ENCODE measurements at places on chromosomes 2 and 18.

DNA sequence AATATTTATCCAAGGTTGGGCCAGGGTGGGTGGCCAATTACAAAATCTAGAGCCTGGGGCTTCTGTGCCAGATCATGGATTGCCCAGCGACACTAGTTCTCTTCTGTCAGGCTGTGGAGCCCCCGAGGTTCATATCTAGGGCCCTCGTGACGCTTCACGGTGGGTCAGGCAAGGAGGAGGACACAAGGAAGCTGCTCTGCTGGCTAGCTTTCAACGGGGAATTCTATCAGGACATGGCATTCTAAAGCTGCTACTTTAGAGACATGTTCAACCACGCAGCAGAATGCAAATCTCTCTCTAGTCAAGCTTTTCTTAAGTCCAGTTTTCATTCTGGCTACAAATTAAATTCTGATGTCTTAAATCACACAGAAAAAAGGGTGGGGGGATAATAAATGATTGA lies 180.2 kb downstream of the THADA start:
- DNase-seq: no peak

DNA sequence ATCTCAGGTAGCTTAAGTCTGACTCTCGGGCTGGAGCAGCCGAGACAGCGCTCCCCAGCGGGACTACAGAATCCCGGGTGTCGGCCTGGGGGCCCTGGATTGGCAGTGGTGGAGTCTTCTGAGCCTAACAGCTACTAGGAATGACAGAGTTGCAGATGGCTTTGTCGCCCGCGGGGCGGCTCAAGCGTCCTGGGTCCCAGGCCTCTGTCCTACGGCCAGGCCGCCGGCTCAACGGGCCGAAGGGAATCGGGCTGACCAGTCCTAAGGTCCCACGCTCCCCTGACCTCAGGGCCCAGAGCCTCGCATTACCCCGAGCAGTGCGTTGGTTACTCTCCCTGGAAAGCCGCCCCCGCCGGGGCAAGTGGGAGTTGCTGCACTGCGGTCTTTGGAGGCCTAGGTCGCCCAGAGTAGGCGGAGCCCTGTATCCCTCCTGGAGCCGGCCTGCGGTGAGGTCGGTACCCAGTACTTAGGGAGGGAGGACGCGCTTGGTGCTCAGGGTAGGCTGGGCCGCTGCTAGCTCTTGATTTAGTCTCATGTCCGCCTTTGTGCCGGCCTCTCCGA lies 8.8 kb downstream of the SIX2 start:
- DNase-seq: no peak

DNA sequence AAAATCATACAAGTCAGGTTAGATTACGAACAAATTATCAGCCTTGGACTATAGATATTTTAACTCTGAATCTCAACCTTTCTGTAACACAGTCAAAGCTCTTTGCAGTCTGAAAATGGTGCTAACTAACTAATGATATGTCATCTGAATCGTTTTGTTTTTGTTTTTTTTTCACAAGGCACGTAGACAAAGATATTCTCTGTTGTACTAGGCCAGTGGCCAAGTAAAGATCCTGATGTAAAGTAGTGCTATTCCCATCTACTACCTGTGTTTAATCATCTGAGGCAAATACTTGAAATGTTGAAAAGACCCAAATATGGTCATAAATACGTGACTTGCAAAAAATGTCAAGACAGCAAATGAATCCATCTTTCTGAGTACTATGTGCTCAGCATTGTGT lies 65.7 kb downstream of the REL start:
- no peak for DNase-seq

- no peak for DNase-seq
Observed at GRCh38 chr18:48181857-48182256, 227.3 kb downstream of the ZBTB7C start.

- DNase-seq: no peak
Observed at GRCh38 chr2:22248851-22249250, 1125.1 kb downstream of the TDRD15 start.

- DNase-seq: no peak
Observed at GRCh38 chr2:104388296-104388695, 465.6 kb upstream of the POU3F3 start.

DNA sequence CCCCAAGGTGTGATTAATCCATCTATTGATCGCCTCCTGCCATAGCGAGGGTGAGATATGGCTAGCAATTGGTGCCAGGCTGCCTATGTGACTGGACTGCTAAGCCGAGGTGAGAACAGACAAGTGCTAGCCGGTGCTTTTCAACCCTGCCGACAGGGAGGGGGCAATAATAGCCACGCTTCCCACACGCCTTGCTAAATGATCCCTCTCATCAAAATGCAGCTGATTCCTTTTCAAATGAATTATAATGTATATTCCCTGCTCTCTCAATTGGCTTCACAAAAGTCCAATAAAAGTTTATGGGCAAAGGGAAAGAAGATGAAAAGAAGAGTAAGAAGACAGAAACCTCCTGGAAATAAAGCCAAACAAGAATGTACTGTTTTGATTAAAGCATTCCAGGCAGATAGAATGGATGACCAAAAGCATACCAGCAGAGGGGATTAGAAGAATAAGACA lies 235.6 kb downstream of the ICOS start:
- DNase-seq: no peak

- no peak for DNase-seq
Observed at GRCh38 chr2:206092297-206092696, 6.3 kb upstream of the INO80D start.

- DNase-seq: no peak
Observed at GRCh38 chr2:193679847-193680246, 1485.1 kb upstream of the TMEFF2 start.

- no peak for DNase-seq
Observed at GRCh38 chr2:157427003-157427921, 16.6 kb downstream of the CYTIP start.

GRCh38 chr2:224918626-224919471 lies 123.4 kb downstream of the DOCK10 start:
- DNase-seq: no peak

DNA sequence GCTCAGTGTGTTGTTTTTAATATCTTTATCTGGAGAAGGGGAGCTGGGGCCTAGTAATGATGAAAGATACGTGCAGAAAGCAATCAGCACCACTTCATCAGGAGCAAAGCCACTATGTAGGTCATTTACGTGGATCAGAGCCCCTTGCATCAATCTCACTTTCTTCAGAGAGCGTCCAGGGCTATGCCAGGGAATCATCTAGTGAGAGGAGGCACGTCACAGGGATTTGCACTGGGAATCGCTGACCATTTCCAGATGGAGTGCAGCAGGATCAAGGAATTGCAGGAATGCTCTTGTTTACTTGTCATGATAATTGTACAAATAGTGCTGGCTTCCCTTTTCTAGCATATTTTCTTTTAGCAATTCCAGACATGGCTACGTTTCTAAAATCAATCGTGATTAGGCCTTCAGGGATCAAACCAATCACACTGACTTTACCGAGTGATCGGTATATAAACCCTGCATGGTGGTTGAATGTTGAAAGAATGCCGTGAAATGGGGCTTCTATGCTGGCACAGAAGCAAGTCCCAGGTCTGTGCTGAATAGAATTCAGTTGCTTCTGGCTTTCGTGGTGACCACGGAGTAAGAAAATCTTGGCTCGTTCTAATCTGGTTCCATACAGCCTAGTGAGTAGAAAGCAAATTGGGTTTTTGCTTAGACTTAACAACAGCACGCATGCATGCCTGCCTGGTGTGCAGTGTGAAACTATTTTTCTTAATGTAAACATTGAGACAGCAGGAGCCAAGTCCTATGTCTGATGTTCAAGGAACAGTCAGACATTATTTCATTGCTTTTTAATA lies 122.8 kb downstream of the TMEM200C start:
- no peak for DNase-seq

DNA sequence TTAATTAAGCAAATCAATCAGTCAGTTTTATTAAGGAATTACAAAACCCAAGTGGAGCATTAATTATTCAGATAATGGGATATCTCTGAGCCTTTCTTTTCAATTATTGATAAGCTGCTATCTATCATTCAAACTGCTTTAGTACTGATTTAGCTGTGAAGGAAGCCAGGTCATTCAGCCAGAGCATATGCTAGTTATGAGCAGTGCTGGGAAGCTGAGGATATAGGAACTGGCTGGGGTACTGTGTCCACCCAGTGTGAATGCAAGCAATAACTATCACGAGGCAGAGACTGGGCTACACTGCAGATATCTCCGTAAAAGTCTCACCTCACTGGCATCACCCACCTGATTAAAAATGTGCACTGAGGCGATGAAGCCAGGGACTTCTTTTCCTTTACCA lies 496.7 kb upstream of the PIK3C3 start:
- DNase-seq: no peak

GRCh38 chr2:238879621-238880377 lies 31.9 kb downstream of the TWIST2 start:
- DNase-seq: no peak

GRCh38 chr2:238267341-238267710 lies 21.1 kb downstream of the PER2 start:
- no peak for DNase-seq

DNA sequence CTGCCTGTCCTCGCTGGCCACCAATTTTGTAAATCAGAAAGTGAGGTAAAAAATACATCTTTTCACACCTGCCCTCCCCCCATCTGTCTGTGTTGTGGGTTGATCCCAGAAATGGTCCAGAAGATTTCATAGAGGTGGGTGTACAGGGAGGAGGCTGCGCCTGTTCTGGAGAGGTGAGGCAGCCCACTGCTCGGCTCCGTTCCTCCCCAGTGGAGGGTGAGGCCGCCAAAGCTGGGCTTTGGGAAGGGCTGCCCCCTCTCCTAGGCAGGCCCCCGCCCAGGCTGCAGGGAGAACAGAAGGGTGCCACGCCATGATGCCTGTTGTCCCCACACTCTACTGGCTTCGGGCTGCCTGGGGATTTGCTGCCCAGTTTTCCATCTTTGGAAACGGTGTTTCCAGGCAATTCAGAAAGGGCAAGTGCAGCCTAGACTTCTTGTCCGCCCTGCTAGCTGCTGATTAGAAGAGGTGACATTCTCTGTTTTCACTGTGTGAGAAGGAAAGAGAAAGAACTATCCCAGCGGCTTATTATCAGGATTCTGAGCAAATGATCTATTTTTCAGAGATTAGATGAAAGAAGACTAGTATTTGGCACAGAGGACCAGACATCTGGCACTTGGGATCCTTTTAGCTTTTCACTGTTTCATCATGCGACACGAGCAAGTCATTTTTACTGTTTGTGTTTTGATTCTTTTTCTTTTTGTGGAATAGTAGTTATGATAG lies 18.7 kb downstream of the SMARCAL1 start:
- no peak for DNase-seq

- DNase-seq: no peak
Observed at GRCh38 chr2:32752205-32752604, 124.4 kb downstream of the TTC27 start.

- DNase-seq: no peak
Observed at GRCh38 chr18:41594582-41594981, 360.5 kb upstream of the PIK3C3 start.

GRCh38 chr2:71303849-71304248 lies 27.7 kb upstream of the ZNF638 start:
- DNase-seq: no peak

GRCh38 chr18:56161566-56162260 lies 476.7 kb downstream of the TXNL1 start:
- DNase-seq: peak; percentile 21

DNA sequence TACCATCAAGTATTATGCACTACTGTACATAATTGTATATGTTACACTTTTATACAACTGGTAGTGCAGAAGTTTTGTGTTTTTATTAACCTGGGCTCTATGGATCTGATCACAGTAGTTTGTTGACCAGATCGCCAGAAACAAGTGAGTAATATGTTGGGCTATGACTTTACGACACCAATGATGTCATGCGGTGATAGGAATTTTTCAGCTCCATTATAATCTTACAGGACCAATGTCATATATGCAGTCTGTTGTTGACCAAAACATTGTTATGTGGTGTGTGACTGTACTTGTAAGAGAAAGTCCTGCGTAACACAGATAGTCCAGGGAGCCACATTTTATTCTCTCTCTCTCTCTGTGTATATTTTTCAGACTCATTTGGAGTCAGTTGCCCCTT lies 4.5 kb upstream of the ACOXL start:
- no peak for DNase-seq

- no peak for DNase-seq
Observed at GRCh38 chr2:109117780-109118179, 11.2 kb upstream of the SH3RF3 start.

DNA sequence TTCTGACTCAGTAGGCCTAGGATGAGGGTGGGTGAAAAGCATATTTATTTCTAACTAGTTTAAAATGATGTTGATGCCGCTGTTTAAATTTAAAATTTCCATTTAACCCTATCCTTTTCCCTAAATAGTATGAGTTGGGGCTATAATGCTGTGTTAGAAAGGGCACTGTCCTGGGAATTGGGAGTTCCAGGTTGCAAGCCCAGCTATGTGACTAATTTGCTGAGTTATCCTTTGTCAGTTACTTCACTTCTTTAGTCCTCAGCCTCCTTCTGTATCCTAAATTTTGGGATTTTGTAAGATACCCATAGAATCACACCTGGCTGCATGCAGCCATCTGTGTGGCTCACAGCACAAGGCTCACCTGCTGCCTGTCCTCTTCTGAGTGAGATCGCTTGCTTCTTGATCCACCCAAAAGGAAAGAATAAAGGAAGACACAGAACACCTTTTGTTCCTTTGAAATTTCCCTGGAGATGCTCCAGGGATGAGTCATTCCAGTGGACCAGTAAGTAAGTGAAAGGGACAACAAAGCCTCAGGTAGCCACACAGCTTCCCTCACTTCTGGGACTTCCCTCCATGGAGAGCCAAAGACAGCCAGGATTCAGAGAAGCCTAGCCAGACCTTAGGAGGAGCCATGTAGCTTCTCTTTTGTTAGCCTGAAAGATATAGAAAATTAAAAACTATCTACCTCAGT lies 97.2 kb downstream of the DTNA start:
- DNase-seq: no peak

DNA sequence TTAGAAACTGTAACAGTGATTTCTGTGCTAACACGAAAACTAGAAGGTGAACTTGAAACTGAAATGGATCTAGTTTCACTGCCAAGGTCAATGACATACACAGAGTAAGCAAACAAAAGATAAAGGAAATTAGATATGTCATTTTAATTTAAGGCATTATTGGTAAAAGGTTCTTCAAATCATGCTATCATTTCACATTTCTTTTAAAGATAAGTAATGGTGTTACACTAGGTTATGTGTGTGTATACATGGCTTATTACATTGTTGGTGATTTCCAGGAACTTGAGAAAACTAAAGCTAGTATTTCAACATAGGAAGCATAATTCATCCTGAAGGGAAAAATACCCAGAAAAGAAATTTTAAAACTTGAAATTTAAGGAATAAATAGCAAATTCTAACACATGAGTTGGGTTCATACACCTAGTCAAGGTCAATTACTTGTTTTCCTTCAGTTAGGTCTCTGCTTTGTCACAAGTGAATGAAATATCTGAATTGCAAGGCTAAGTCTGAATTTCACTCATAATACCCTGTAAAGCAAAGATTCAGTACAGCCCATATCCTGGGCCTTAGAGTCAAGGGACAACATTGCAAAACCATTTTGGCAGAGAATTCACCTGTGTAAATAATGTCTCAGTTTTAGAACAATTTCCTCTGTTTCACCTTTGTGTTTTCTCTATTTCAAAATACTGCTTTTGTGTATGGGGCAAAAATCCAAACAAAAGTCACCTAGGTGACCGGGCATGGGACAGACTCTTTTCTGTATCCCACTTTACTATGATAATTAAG lies 141.6 kb downstream of the SRBD1 start:
- DNase-seq: no peak

- DNase-seq: no peak
Observed at GRCh38 chr2:10444463-10444862, 3.7 kb downstream of the ODC1 start.

All from pancreas (tissue), 10 donors.